Hepatocyte (in vitro differentiated cells): ENCODE measurements at places on chromosomes 7 and 10.
A peak's percentile ranks its signal among the peaks of the same experiment; 100 is the strongest.

DNA sequence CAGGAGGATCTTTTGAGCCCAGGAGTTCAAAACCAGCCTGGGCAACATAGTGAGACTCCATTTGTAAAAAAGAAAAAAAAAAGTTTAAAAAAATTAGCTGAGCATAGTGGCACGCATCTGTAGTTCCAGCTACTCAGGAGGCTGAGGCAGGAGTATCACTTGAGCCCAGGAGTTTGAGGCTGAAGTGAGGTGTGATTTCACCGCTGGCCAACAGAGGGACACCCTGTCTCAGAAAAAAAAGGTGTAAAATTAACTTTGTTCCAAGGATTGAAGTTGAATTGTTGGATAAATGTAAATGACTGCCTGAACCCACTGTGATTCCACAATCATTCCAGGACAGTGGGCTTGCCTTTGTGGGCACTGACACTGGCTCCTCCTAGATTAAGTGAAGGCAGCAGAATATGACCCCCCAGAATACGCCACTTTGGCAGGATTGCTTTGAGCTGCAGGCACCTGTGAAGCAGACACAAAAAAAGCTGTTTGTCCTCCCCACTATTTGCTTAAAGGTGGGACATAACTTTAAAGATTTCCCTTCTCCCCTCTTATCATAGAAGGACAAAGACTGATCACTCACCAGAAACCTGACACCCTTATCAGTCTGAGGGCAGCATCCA is 57.2 kb upstream of the FOXI2 start:
- no peak for DNase-seq

DNA sequence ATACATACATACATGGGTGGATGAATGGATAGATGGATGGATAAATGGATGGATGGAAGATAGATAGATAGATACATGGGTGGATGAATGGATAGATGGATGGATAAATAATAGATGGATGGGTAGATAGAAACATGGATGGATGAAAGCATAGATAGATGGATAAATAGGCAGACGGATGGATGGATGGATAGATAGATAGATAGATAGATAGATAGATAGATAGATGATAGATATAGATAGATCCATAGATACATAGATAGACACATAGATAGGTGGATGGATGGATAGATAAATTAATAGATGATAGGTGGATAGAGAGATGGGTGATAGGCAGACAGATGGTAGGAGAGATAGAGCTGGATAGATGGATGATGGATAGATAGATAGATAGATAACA is 68.5 kb downstream of the FAM204A start:
- no peak for DNase-seq

GRCh38 chr7:5343884-5344283 is 61.1 kb downstream of the SLC29A4 start:
- no peak for DNase-seq

- peak; percentile 64 for DNase-seq
These were observed 15.5 kb downstream of the CREB3L2 start for GRCh38 chr7:137986252-137987017.

DNA sequence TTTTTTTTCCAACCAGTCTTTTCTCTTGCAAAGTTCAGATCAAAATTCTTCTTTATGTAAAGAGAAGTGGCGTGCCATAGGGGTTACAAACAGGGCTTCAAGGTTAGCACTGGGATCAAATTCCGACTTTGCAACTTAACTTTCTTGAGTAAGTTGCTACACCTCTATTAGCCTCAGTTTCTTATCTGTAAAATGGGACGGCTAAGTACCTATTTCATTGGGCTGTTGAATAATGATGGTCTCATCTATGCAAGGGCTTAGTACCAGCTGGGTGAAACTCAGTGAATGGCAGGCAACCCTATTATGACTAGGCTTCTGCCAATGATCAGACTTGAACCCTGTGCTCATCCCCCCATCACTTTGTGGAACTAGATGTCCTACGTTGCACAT is 33.9 kb downstream of the ITPRIP start:
- DNase-seq: no peak

- no peak for DNase-seq
These were observed 41.1 kb upstream of the GDF10 start for GRCh38 chr10:47258921-47259320.

DNA sequence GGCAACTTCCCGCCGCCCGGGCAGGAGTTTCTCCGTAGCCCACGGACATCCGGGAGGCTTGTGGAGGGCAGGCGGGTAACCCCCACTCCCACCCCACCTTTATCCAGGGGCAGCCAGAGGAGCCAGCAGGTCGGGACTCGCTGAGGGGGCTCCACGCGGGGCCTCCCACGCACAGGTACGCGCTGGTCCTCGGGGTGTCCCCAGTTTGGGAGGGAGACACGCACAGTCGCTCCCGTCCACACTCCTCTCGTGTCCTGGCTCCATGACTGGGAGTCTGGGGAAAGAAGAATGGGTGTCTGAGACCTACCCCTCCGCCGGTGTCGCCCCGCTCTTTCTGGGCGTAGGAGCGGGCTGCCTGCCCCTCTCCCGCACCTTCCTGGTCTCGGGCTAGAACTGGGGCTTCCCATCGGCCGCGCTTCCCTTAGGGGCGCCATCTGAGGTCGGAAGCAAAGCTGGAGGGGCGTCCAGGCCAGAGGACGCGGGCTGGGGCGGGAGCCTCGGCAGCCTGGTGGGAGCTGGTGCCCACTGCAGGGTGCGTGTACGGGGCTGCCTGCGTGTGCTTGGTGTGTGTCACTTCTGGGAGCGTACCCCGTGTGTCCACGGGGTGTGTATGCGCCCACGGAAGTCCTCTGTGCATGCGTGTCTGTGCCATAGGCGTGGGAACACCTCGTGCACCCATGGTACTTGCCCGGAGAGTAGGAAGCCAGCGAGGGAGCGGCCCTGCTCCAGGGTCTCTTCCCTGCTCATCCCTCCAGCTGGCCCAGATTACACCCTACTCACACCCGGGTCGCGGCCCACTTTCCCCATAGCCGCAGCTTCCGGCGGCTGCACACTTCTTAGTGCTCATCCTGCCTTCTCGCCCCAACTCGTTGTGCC is 73.0 kb upstream of the LEP start:
- DNase-seq: no peak

GRCh38 chr10:35998026-35998425 is 355.9 kb upstream of the FZD8 start:
- DNase-seq: no peak

DNA sequence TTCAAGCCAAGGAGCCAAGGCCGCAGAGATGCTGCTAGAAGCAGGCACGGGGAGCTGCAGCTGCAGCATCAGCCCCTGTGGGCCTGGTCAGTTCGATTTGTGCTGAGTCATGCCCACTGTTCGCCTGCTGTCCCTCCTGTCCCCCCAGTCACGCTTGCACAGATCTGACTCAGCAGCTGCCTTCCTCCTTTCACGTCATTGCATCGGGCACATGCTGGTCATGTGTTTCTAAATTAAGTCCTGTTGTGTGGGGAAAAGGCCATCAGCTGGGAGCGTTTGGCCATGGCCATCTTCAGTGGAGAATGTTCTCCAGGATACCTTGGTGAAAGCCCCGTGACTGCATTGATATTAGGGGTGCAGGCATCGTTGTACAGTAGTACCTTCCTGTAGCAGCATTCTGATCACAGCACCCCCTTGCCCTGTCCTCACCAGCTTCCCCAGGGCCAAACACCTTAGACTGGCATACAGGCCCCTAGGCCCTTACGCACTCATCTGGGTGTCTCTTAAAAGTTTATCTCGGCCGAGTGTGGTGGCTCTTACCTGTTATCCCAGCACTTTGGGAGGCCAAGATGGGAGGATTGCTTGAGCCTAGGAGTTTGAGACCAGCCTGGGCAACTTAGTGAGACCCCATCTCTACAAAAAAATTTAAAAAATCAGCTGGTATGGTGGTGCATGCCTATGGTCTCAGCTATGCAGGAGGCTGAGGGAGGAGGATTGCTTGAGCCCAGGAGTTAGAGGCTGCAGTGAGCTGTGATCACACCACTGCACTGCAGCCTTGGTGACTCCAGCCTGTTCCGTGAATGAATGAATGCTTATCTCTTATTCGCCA is 23.2 kb downstream of the POR start:
- peak; percentile 45 for DNase-seq

DNA sequence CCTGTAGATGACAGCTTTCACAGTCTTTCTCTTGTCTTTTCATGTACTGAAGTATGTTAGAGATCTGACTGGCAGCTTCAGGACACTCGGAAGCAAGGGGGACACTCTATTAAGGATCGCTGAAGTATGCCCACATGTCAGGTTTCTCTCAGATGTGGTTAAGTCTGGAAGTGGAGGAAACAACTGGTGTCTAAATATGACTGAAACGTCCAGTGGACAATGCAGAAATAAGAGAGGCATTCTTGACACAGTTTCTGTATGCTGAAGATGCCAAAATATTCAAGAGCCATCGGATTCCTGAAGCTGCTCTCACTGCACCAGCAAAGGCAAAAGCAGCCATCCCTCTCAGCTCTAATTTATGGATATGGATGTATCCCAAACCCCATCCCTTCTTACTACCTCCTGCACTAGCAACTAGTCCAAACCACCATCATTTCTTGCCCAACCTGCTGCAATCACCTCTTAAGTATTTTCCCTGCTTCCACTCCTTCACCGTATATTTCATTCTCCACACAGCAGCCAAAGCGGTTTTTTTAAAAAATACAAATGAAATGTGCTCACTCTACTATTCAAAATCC is 113.4 kb downstream of the REEP3 start:
- no peak for DNase-seq

GRCh38 chr7:99196536-99197258 is 11.2 kb downstream of the KPNA7 start:
- no peak for DNase-seq

DNA sequence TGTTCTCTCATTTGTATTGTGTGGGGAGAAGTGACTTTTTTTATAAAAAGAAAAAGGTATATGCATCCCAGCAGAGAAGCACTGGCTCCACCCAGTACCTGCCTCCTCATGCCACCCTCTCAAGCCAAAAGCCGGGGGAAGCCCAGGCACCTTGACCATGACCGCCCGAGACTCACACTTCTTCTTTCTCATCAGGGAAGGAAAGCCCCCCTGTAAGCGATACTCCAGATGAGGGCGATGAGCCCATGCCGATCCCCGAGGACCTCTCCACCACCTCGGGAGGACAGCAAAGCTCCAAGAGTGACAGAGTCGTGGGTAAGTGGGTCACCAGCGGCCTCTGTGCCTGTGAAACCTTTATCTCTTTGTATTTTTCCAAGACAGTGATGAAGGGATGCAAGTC is 22.9 kb downstream of the IKZF1 start:
- DNase-seq: no peak
